Activated naive CD8-positive, alpha-beta T cell treated with anti-CD3 and anti-CD28 coated beads, Interleukin-2, amount 10 ng/mL, durations not matched to agents 7 days and 5 days (primary cell): ENCODE measurements at places on chromosomes 1 and 21. TPM values are rescaled to one million over a fixed set of nuclear protein-coding genes. Genes with fewer than 3 reads are reported as not detected.

DNA sequence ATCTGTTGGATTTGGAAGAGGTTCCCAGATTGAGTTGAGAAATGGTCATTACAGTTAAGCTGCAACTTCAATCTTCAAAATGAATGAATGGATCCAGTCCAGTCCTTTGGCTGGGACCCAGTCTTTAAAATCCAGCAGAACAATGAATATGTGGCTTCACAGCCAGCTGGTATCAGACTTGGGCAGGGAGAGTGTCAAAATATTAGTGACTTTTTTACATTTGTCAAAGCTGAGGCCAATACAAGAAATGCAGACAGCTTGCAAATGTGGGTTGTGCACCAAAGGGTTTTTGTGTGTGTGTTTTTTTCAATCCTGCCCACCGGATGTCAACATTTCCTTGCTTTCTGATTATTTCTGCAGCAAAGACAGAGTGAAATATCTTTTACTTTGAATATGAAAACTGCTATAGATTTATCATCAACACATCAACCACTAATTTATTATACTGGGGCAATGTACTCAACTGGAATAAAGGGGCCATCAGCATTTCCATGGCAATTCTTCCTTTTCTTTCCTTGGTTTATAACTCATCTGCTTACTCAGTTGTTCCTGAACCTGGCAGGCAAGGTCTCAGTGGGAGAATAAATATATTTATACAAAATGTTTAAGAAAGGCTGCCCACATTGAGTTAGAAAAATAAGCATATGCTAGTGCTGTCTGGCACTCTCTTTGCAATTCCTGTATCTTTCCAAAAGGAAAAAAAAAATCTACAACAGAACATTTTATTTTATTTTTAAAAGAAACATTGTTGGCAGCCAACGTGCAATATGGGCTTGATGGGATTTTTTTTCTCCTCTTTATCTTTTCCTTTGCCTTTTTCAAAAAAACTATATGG, 491.6 kb upstream of the C1orf87 start:
- no peak overlapping the region for H3K4me3 ChIP-seq
- H3K27me3 ChIP-seq: peaks cover 2% of the 10 kb centered on the region
- H3K27ac ChIP-seq: no peak overlapping the region
- DNase-seq: no peak
- no peaks in the 10 kb centered on the region for H3K4me1 ChIP-seq

- no peaks in the 10 kb centered on the region for H3K4me1 ChIP-seq
- no peak overlapping the region for H3K4me3 ChIP-seq
- no peak overlapping the region for H3K27ac ChIP-seq
- no peaks in the 10 kb centered on the region for H3K36me3 ChIP-seq
Measured at GRCh38 chr1:169193191-169193850, 86.8 kb downstream of the ATP1B1 start.

DNA sequence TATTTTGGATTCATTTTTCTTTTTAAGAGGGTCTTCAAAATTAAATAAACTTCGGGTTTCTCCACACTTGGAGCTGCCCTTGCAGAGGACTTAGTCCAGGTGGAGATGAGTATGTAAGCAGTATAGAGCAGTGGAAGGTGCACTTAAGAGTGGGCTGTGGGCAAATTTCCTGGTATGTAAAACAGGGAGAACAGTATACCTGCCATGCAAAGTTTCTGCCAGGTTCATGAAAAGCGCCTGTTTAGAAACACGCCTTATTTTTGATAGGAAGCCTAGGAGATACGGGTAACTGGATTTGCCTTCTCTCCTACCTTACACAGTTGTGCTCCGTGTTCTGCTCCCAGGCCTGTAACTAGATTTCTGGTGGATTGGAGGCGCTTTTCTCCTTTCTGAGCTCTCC, 1.2 kb downstream of the KDM4A start:
- DNase-seq: no peak
- H3K27ac ChIP-seq: peak overlapping the region; percentile 48
- H3K27me3 ChIP-seq: peaks cover 4% of the 10 kb centered on the region
- peaks cover 27% of the 10 kb centered on the region for H3K4me1 ChIP-seq

Gene ALX3
- total RNA-seq: not detected

Gene TBCE
- total RNA-seq: 29.8 TPM

GRCh38 chr1:51268634-51269033, 32.6 kb downstream of the RNF11 start:
- DNase-seq: no peak
- no peaks in the 10 kb centered on the region for H3K27me3 ChIP-seq
- peak overlapping the region; percentile 62 for H3K27ac ChIP-seq
- H3K36me3 ChIP-seq: peaks cover 22% of the 10 kb centered on the region

Gene MPL
- total RNA-seq: not detected

- peak overlapping the region; percentile 12 for H3K27ac ChIP-seq
- H3K4me3 ChIP-seq: no peak overlapping the region
- H3K36me3 ChIP-seq: no peaks in the 10 kb centered on the region
- peaks cover 14% of the 10 kb centered on the region for H3K4me1 ChIP-seq
- DNase-seq: peak; percentile 52
Measured at GRCh38 chr1:155044812-155045657, 6.1 kb upstream of the ADAM15 start.

DNA sequence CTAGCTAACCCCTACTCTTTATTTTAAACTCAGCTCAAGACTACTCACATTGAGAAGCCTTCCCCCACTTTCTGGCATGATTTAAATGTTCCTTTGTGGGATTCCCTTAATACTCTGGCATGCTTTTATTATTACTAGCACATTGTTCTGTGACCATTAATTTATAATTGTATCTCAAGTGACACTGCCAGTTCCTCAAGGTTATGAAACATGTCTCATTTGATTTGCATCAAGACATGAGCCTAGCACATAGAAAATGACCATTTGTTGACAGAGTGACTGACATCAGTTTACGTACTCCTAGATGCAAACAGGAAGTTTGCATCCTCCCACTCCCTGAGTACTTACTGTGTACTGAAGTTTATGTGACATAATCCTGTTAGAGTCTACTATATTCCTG, 15.2 kb downstream of the RGS4 start:
- H3K4me1 ChIP-seq: no peaks in the 10 kb centered on the region
- no peak overlapping the region for H3K27ac ChIP-seq
- peaks cover 2% of the 10 kb centered on the region for H3K27me3 ChIP-seq
- H3K36me3 ChIP-seq: no peaks in the 10 kb centered on the region
- DNase-seq: no peak

DNA sequence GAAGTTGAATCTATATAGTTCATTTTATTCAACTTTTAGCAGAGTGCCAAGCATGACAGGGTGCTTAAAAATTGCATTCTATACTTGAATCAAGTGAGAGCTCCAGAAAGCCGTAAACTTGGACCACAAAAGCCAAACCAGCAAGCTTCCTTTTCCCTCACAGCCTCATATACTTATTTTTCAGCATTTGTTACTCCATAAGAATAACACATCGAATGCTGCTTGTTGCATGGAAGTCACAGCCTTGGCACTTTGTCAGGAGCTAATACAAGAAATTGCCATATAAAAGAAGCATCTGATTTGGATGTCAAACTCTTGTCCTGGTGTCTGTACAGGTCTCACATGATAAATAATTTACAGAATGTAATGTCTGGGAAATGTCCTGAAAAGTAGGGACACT, 87.4 kb downstream of the PLXNA2 start:
- H3K4me3 ChIP-seq: no peak overlapping the region
- DNase-seq: no peak

GRCh38 chr1:53401813-53402745, 57.1 kb upstream of the DMRTB1 start:
- H3K4me1 ChIP-seq: no peaks in the 10 kb centered on the region
- H3K27ac ChIP-seq: no peak overlapping the region
- no peaks in the 10 kb centered on the region for H3K36me3 ChIP-seq
- H3K4me3 ChIP-seq: no peak overlapping the region
- no peak for DNase-seq
- no peaks in the 10 kb centered on the region for H3K27me3 ChIP-seq
